ENCODE measurements at places on chromosomes 2 and 18.

- DNase-seq = peak; percentile 71
Measured at GRCh38 chr2:204072443-204073324, 136.1 kb downstream of the ICOS start.

DNA sequence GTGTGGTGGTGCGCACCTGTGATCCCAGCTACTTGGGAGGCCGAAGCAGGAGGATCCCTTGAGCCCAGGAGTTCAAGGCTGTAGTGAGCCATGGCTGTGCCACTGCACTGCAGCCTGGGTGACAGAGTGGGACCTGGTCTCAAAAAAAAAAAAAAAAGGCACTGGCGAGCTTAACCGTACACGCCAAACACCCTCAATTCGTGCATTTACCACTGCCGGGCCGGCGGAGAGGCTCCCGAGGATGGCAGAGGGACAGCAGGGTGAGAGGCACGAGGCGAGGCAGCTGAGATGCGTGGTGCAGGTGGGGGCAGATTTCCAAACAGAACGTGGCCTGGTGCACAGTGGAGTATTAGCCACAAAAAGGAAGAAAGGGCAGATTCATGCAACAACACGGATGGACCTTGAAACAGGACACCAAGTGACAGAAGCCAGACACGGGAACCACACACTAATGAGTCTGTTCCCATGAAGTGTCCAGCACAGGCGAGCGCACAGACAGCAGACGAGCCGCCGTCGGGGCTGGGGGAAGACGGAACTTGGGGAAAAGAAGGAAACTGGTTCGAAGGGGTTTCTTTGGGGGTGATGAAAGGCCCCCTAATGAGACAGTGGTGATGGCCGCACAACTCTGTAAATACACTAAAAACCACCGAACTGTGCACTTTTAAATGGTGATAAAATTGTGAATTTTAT is 27.4 kb downstream of the SLC66A2 start:
- DNase-seq = no peak

- DNase-seq = peak; percentile 79
Measured at GRCh38 chr18:616380-616995, 19.7 kb downstream of the CLUL1 start.

DNA sequence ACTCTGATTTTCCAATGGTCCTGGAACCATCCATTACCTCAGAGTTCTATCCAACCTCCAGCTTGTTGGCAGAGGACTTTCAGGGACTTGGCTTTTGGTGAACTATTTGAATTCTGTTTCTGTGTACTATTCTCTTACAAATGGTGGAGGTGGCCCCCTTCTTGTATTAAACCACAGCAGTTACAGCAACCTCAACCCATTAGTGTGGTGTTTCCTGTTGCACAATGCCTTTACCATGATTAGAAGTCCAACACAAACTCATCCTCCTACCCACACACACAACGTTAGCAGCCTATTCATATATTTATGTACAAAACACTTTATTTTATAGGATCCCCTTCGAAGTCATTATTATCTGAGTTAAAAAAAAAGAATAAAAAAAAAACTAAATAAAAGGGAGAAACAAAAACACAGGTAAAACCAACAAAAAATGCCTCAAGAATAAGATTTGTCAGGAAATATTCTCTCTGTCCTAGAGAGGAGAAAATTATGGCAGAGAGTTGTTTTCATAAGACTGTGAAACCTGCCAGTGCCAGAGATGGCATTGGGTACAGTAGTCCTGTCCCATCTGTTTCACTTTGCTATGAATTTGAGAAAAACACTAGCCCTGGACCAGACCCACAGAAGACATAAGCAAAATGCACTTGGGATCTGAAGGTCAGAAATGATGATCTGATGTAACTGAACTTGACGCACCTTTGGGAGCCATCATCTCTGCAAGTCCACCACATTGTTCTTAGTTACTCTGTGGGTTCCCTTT is 1896.0 kb upstream of the PIK3C3 start:
- DNase-seq = peak; percentile 59

- no peak for DNase-seq
Measured at GRCh38 chr2:235141411-235142128, 189.8 kb downstream of the SH3BP4 start.

DNA sequence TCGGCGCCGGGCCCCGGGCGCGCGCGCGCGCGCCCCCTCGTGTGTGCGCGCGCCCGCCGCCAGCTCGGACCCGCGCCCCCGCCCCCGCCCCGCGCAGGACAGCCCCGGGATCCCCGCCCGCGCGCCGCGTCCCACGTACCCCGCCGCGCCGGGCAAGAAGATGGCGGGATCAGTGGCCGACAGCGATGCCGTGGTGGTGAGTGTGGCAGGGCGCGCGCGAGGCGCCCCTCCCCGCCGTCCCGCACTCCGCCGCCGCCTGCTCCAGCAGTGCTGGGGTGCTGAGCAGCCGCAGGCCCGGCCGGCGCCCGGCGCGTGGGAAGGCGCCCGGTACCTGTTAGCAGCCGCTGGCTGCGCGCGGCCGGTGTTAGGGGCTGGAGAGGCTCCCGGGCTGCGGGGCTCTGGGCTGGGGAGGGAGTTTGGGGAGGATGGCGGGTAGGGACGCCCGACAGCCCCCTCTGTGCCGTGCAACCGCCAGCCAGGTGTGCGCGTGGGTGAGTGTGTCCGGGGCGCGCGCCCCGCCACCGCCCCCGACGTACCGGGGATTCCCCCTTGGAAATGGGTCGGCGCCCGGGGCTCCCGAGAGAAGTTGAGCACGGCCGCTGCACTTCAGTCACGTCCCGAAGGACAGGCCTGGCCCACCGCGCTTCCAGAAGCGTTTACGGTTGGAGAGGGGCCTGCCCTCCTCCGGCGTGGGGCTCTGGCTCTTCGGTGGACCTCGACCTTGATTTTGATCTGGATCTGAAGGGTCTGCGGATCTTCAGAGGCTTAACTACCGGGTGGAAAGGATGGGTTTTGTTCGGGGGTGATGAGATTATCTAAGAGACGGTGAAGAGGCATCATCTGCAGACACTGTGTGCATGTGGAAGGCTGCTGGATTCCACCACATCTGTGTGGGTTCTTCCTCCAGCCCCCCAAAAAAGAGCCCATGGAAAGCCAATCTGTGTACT is 697 bp downstream of the LGALSL start:
- DNase-seq = peak; percentile 65

Data from hematopoietic multipotent progenitor cell treated with erythropoietin and hydrocortisone succinate and interleukin-3 and kit ligand, for 4 days (in vitro differentiated cells).